ENCODE measurements at places on chromosomes 12 and 14.
A peak's percentile ranks its signal among the peaks of the same experiment; 100 is the strongest.

GRCh38 chr12:7497661-7498060 is 5.9 kb downstream of the CD163 start:
- no peak for DNase-seq

DNA sequence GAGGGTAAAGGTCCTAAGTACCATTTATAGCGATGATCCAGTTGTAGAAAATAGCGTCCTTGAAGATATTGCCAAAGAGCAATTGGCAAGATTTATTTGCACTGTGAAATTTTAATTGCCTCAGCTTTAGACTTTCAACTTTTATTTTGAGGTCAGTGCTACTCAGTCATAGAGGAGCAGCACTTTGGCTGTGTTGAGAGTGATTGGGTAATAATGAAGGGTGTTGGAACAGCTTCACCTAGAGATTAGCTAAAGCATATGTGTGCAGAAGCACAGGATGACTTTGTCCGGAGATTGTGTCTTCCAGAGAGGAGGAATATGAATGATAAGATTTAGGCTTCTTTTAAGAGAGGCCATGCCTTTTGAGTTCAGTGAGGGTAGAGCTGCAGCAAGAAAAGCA is 164.8 kb downstream of the NPAS3 start:
- no peak for DNase-seq

DNA sequence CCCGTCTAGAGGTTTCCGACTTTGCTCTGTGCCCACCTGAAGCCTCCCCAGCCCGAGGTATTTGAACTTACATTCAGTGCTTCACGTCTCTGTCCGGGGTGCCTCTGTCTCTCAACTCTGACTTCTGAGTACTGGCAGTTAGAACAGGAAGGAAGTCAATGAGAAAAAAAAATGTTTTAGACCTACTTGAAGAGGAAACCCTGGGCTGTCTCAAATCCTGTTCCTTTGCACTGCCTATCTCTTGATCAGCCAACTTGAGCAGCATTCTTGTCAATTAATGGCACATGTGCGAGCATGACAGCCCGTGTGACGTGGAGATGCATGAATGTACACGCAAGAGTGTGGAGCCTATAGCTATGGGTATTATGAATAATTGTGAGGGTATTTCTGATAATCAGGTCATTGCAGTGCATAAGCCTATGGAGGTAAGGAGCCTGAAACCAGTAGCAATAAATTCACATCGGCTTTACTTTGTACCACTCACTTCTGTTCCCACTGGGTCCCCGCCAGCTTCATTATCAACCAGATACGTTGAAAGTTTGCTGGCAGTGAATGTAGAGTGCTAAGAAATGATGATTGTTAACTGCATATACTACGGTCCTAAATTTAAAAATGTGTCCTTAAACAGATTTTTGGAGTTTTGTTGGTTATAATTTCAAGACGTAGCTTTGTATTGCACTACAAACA is at the start of gene ARHGDIB:
ARHGDIB (minus strand) TSS at position 136 of the 687 bp plus-strand sequence. CDS start 10,889 bp downstream, outside the sequence.
- peak; percentile 47 for DNase-seq

DNA sequence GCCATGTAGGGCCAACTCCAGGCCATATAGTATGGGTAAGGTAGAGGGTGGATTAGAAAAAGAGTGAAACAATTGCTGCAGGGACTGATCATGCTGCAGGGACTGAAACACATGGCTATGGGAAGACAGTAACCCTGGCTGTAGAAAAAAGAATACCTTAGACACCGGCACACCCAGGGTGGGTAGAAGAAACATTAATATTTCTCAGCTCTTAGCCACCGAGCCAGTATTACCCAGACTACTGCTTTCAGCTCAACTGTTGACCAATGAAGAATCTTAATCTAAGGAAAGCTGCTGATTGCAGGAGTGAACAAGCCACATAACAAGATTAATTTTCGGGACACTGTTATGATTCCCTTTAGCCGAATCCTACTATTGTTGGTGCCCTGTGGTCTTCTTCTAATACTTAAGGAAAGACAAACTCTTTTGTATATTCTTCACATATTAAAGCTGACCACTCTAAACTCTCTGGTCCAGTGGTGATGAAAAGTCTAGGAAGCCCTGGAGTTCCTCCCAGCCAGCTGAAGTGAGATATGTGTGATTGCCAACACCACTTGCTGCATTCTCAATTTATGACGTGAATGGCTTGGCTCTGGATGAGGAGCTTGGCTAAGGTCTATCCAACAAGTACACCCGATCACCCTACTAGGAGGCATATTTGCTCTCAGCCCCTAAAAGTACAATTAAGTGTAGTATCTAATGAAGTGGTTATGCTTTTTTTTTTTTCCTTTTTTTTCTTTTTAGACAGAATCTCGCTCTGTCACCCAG is 69.2 kb downstream of the NOVA1 start:
- peak; percentile 40 for DNase-seq

DNA sequence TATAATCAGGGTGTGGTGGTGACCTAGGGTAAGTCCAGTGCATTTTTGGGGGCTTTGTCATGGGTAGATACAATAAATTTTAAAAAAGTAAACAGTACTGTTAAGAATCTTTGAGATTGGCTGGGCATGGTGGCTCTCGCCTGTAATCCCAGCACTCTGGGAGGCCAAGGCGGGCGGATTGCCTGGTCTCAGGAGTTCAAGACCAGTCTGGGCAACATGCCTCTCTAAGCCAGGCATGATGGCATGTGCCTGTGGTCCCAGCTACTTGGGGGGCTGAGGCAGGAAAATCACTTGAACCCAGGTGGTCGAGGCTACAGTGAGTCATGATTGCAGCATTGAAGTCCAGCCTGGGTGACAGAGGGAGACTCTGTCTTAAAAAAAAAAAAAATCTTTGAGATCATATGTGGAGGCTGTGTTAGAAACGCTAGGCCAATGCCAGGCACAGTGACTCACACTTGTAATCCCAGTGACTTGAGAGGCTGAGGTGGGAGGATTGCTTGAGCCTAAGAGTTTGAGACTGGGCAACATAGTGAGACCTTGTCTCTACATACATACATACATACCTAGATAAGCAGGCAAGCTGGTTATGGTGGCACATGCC is 67.7 kb downstream of the PRKCH start:
- DNase-seq = no peak

DNA sequence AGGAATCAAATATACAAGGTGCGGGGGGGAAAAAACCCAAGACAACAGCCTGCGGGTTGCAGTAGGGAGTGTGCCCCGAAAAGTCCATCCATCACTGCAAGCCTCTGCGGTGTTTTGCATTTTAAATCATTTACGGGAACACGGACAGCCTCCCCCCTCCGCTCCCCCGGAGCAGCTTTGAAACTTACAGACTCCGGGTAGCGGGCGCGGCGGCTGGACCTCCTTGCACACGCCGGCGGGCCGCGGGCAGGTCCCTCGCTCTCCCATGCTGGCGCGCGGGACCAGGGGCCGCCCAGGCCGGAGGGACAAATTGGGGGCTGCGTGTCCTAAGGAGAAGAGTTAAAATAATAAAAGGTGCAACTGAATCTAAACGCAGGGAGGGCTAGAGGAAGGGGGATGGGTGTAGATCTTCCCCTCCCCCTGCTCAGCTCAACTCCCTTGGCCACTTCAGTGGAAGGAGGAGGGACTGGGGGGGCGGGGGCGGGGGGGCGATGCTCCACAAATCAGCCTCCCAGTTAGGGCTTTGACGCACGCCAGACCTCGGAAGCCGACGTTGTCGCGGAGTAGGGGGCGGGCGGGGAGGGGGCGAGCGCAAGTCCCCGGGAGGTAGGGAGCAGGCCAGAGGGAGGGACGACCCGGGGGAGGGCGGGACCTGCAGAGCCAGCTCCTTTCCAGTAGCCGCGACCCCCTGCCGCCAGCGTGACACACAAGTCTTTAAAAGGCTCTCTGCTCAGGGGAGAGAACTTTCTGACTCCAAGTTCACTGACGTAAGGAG is at the start of gene KCNJ8:
KCNJ8 (minus strand) TSS at position 349 of the 775 bp plus-strand sequence. CDS start 1,090 bp downstream, outside the sequence.
- DNase-seq = peak; percentile 89

- DNase-seq = no peak
Measured at GRCh38 chr12:94172031-94172430, 23.7 kb downstream of the PLXNC1 start.

GRCh38 chr14:44804391-44804790 is 157.4 kb downstream of the KLHL28 start:
- DNase-seq = no peak

- no peak for DNase-seq
Measured at GRCh38 chr12:98399532-98399931, 115.9 kb upstream of the TMPO start.

GRCh38 chr12:6317693-6318439 is 7.4 kb downstream of the PLEKHG6 start:
- DNase-seq = no peak

DNA sequence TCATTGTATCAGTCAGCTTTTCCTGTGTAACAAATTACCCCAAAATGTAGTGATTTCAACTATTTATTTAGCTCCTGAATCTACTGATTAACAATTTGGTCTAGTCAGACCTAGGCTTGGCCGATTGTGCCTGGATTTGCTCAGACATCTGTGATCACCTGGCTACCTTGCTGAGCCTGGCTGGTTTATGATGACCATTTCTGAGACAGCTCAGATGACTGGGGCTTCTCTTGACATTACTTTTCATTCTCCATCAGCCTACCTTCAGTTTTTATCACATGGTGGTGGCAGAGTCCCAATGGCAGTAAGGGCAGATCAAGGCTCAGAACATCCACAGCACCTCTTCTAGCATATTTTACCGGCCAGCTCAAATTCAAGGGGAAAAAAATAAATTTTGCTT is 286.3 kb downstream of the BTG1 start:
- no peak for DNase-seq

DNA sequence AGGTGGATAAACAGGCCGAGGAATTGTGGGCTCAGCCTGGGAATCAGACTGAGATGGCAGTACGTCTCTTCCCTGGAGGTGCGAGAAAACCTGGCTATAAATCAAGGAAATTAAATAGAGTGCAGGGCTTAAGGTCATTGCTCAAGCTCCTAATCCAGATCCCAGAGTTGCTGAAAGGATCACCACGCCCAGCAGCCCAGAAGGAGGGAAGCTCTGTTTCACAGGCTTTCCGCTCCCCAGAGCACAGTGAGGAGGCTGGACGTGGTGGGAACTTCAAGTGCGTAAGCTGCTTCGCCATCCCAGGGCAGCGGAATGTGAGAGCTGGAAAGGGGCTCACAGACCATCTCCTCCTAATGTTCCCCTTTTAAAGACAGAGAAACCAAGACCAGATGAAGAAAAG is 651.6 kb upstream of the TBX3 start:
- peak; percentile 40 for DNase-seq

- DNase-seq = no peak
Measured at GRCh38 chr12:54004063-54004840, 4.3 kb downstream of the HOXC9 start.

DNA sequence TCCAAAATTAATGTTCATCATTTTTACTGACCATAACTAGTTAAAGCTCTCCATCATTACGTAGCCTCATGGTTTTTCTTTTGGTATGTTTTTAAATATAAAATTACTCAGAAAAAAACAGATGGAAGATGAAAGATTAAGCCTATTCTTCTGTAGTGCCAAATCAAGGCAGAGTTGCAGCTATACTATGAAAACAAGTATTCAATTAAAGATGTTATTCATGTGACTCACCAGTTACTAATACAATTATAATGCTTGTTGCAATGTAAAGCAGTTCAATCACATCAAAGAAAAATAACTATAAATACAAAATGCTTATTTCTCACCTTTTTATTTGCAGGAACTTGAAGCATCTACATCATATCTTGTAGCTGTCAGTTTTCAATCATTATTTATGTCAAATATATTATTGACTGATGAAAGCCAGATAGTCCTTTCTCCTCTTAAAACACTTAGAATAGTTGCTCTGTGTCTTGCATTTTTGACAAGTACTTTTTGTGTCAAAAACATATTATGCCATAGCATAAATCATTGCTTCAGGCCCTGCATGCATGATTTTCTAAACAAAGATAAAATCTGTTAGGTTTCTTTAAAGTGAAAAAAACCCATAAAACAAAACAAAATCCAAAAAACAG is 36.0 kb upstream of the TRHDE start:
- DNase-seq = no peak

- no peak for DNase-seq
Measured at GRCh38 chr12:40947797-40948196, 240.3 kb upstream of the PDZRN4 start.

DNA sequence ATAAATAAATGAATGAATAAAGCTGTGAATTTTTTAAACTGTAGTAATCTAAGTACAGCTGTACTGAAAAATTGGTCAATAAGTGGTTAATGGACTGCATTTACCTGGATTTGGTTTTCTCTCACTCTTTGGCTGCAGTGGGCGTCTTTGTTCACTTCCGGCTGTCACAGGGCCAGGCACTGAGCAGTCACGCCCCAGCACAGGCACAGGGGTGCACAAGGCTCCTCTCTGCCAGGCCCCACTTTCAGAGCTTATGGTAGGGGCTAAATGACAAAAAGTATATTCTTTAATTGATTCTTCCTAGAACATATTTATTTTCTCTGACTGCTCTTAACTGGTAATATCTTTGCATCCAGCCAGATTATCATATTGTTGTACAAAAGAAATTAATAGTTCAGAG is 70.6 kb upstream of the DYNC1H1 start:
- no peak for DNase-seq

- peak; percentile 18 for DNase-seq
Measured at GRCh38 chr12:132319359-132319950, 9.9 kb downstream of the GALNT9 start.

- no peak for DNase-seq
Measured at GRCh38 chr12:111045941-111046340, 125.6 kb upstream of the MYL2 start.

GRCh38 chr14:52244328-52244727 is 23.2 kb upstream of the PTGDR start:
- DNase-seq = no peak

GRCh38 chr12:119446459-119446858 is 111.9 kb downstream of the CCDC60 start:
- no peak for DNase-seq

DNA sequence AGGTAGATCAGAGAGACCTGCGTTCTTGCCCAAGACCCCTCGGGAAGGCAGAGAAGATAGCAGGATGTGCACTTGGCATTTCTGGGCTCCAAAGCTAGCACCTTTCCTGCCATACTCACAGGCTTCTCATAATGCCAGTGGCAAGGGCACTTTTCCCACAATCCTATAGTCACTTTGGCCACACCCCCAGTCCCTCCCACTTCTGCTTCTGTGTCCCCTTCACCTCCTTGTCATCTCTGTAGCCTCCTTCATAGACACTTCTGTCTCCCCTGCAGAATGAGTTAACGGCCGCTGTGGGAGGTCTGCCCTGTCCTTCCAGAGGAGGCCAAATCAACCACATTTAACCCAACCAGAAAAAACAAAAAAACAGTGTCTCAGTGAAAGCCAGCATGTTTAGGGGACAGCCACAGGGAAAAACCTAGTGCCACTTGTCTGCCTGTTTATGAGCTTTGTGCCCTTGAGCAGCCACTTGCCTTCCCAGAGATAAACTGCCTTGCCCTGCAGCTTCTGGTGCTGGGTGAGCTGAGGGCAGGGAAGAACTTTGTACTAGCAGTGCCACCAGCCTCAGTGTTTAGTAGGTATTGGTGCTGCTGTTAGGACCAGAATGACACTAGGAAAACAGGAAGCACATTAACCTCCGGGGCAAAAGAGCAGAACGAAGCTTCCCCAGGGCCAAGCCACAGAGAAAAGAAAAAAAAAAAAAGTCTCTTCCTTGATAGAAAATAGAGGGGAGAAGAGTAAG is 193.0 kb upstream of the PWP1 start:
- DNase-seq = no peak

GRCh38 chr14:29925101-29925722 is 2.4 kb downstream of the PRKD1 start:
- no peak for DNase-seq

- no peak for DNase-seq
Measured at GRCh38 chr12:76508128-76508980, 51.2 kb downstream of the OSBPL8 start.

- DNase-seq = no peak
Measured at GRCh38 chr12:91913124-91913523, 232.5 kb downstream of the BTG1 start.

Measured in left cardiac atrium (tissue), 4 donors.